G401 (cell line): ENCODE measurements at places on chromosomes 5 and 9. TPM values are rescaled to one million over a fixed set of nuclear protein-coding genes. Genes with fewer than 3 reads are reported as not detected.

Gene ZNF189
- total RNA-seq: 12.8 and 23.6 TPM in 2 replicates

Gene RNF208
- total RNA-seq: not detected in 2 replicates

Gene C1QTNF3
- 0.07 TPM in 1 of 2 replicates, not detected in the other for total RNA-seq

Gene ZNF782
- 2.7 and 5.8 TPM in 2 replicates for total RNA-seq

Gene PFN3
- not detected in 2 replicates for total RNA-seq

Gene NUP188
- total RNA-seq: 33.2 and 68.6 TPM in 2 replicates

Gene KIF12
- 0.27 and 1.0 TPM in 2 replicates for total RNA-seq

Gene FCN2
- not detected in 2 replicates for total RNA-seq

Gene ANKDD1B
- total RNA-seq: not detected in 2 replicates

Gene SYNPO
- total RNA-seq: 2.7 and 3.6 TPM in 2 replicates

Gene HAND1
- 1.4 and 2.7 TPM in 2 replicates for total RNA-seq

Gene CCL27
- total RNA-seq: not detected in 2 replicates

DNA sequence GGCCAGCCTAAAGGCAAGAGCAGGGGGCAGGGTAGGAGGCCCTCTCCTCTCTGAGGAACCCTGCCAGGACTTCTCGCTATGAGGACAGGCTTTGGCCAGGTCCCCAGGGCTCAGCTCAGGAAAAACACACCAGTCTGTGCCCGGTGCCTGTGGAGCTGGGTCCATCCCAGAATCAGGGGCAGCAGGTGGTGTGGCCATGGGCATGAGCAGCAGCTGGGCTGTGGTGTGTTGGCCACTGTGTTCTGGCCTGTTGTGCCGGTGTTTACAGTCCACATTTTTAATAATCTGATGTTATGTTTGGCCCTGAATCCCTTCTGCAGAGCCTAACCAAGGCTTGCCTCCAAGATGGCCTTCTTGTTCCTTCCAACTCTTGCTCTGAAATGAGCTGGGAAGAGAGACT, 77.0 kb downstream of the FGF18 start:
- DNase-seq: no peak

DNA sequence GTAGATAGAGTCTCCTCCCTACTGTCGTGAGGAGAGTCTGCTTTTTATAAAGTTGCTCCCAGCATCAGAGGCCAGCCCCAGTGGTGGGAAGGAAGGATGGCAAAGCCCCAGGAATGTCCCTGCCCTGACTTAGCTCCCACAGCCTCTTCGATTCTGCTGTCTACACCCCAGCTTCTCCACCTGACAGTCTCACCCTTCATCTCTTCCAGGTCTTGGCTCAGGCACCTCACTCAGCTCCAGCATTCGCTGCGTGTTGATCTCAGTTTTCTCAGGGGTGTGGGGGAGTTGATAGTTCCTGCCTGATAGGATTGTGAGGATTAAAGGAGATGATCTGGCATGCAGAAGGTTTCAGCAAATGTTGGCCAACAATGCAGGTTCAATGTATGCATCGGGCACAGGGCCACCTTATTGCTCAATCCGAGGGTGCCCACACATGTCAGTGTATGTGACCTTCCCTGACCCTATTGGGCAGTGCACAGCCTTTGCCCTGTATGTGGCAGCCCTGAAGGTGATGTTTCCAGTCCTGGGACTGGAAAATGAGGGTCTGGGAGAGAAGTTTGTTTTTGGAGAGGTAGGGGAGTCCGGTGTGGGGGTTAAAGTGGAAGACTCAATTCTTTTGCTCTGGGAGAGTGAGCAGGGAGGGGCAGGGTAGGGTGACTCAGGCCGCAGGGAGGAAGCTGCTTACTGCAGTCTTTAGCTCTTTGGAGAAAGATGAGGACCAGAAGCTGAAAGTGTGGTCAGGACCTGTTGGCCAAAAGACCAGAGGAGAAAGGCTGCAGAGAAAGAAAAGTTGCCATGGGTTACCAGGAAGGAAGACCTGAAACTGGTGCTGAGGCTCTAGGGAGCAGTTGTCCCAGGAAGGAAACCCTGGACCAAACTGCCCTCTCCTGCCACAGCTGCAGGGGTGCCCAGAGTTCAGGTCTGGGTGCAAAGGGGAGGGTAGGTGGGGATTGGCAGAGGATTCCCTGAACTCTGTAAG, 153.2 kb downstream of the MACROH2A1 start:
- DNase-seq: no peak

DNA sequence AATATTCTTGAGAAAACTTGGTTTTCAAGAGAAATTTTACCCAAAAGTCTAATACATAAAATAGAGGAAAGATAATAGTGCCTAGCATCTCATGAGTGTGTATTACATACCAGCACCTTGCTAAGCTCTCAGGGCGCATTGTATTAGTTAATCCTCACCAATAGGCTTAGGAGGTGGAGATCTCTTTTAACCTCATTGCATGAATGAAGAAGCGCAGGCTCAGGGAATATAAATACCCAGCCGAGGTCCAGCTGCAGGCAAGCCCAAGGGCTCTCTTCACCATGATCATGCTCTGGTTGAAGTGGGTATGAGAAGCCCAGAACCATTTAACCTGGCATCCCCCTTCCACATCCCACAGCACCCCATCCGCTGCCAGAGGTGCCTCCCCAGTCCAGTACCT, 46.0 kb downstream of the CAMK2A start:
- DNase-seq: no peak

DNA sequence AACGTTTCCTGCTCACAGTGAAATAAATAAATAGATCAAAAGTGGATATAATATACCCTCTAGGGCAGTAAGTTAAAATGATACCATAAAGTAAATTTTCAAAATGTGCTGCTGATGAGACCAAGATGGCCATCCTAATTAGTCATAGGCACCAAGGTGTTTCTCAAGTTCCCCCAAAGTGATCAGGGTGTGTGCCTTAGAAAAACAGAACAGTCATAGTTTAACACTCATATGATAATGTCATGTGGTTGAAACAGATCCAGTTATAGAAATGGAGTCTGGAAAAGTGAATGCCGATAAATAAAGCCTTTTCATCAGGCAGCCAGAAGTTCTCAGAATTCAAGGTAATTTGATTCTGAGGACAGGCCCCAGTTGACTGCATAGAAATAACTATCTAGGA, 161.5 kb upstream of the CDKN2B start:
- DNase-seq: no peak

- DNase-seq: peak; percentile 63
These were observed 78.1 kb downstream of the CFAP95 start for GRCh38 chr9:69898714-69899209.

- DNase-seq: no peak
These were observed 16.9 kb downstream of the OR2V2 start for GRCh38 chr5:181164076-181164952.

- DNase-seq: no peak
These were observed 91.4 kb downstream of the ADAMTS16 start for GRCh38 chr5:5231576-5231975.

DNA sequence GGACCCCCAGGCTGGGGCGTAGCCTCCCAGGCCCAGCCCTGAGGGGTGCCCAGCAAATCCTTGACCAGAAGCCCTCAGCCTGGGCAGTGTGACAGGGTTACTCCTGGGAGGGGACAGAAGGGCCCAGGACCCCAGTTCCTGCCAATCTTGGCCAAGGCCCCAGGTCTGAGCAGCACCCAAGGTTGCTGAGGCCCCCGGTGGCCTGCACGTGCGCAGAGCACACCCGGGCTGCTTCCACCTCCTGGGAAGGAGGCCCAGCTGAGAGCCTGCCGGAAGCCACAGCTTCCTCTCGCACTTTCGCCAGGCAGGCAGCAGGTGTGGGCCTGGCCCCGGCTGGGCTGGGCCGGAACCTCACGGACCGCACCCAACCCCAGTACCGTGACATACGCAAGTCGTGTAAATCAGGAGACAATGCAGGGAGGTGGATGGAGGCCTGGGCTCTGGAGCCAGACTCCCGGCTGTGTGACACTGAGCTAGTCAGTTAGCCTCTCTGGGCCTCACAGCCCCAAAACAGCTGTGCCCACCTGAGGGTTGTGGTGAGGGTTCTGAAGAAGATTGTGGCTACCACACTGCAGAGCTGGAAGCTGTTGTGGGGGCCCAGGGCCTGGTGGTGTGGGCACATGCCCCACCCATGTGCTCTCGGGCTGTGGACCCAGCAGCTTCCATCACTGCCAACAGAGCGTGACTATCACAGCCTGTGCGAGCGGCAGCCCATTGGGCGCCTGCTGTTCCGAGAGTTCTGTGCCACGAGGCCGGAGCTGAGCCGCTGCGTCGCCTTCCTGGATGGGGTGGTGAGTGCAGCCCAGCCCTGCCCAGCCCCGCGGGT, 5.1 kb downstream of the GRK6 start:
- peak; percentile 72 for DNase-seq

DNA sequence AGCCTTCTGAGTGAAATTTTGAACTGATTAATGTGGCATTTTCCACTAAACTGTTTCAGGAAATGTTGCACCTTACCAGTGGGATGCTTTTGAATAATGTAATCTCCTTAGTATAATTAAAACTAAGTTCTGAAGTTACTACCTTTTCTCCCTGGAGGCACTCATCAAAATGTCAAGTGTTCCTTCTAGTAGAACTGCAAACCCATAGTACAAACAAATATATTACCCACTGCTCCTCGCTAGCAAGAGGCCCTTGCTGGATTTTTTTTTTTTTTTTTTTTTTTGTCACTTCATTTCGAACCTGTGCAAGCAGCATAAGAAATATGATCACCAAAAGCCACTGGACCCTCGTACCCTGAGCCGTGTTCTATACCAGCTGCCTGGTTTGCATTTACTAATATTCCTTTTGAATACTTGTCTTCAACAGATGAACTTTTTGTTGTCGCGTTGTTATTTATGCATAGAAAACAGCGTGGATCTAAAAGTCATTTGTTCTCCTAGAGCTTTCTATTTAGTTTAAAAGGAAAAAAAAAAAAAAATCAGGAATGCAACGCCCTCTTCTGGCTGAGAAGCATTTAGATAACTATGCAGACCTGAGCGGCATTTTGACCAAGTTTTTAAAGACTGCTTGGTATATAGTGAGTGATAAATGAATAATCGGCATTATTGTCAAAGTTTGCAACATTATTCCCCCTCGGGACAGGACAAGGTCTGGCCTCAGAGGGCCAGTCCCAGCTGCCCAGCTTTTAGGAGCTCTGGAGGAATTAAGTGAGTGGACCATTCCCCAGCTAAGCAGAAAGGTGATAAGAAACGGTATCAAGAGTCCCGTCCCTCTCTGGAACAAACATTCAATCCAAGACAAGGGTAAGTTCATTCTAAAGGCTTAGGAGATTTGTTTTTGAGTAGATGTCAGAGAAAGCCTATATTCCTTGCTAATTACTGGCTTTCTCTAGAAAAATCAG, 162.5 kb upstream of the KIF2A start:
- DNase-seq: peak; percentile 30

- DNase-seq: no peak
These were observed 105.3 kb downstream of the SLIT3 start for GRCh38 chr5:169195601-169196000.

DNA sequence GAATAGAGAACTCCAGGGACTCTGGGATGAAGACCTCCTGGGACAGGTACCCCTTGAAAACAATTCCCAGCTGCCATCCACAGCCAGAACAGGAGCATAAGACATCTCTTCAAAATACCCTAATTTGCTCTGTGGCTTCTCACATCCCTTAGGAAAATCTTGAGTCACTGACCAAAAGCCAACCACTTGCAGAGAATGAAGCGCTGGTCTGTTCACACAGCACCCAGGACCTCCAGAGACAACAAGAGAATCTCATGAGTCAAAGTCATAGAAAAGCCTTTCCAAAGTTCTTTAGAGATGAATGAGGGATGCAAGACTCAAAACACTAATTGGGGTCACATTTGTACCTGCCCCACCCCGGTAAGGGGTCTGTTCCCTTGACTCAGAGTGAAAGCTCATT, 210.6 kb downstream of the SEMA5A start:
- DNase-seq: no peak

DNA sequence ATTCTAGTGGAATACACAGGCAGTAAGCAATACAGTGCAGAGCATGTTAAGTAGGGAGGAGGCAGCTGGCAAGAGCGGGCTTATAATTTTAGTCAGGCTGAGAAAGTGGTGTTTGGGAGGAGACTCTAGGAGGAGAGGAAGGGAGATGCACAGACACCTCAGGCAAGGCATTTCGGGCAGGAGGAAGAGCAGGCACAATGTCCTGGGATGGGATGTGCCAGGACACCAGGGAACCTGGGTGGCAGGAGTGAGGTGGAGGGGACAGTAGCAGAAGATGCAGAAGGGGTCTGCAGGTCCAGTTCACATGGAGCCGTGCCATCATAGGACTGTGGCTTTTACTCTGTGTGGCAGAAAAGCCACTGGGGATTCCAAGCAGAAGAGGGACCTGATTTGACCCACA, 143.7 kb upstream of the FSTL4 start:
- DNase-seq: no peak

- DNase-seq: no peak
These were observed 9.0 kb upstream of the FAF2 start for GRCh38 chr5:176438959-176439757.

- DNase-seq: no peak
These were observed 6.3 kb downstream of the CRHBP start for GRCh38 chr5:76958991-76959767.

- no peak for DNase-seq
These were observed 4.7 kb downstream of the RNU6ATAC start for GRCh38 chr9:134159566-134160245.

DNA sequence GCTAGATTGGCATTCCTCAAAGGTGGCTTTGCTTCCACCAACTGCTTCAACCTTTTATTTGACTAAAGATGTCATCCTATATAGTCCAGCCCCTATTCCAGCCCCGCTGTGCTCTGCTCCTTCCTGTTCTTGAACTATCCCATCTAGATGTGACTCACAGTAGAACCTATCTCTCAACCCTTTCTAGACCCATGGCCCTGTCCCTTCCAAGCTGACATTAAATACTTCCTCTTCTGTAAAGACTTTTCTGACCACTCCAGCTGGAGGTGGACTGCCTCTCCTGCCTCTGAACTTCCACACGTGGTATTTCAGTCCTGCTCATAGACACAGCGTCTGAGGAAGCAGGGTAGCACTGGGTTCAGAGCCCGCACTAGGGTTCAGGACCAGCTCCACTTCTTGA, 32.4 kb downstream of the OSTF1 start:
- DNase-seq: no peak

DNA sequence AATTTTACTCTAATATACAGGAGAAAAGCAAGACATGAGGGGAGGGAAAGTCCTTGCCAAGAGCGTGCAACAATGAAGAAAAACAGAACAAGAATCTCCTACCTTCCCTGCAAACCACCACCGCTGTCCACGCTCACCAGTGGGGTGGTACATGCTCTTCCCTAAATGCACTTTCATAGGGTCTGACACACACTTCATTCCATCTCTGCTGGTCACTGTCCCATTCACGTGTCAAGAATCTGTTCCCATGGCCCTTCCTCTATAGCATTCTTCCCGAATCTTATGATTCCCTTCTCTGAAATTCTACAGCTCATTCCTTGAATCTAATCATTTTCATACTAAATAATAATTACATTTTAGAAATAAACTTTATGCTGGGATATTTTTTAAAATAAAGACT, 11.4 kb upstream of the DNAH5 start:
- no peak for DNase-seq

DNA sequence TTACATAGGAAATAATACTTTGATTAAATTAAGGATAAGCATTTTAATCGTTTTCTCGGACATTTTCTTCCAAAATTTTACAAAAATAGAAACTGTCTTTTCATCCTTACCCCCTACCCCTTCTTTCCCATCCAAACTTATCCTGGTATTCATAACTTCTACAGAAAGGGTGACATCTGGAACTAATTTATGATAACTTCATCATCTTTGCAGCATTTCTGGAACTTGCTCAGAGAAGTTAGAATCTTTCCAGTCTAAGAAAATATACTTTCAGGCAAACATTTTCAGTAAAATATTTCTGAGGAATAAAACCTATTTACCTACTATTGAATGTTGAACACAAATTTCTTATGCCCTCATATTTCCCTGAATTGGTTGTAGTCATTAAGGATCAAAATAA, 309.0 kb downstream of the MAN2A1 start:
- no peak for DNase-seq
